ENCODE measurements at places on chromosomes 2 and 18. TPM values are rescaled to one million over a fixed set of nuclear protein-coding genes. Genes with fewer than 3 reads are reported as not detected.

Gene PMAIP1
- 0.22 TPM for polyA plus RNA-seq

Gene TNFRSF11A
- 0.33 TPM for polyA plus RNA-seq

Gene C2orf66
- polyA plus RNA-seq, result not detected

Gene RELCH
- polyA plus RNA-seq, result 14.6 TPM

Gene SPP2
- not detected for polyA plus RNA-seq

Gene LONRF2
- polyA plus RNA-seq, result 1.8 TPM

Gene C2orf92
- polyA plus RNA-seq, result 0.83 TPM

Gene GKN2
- polyA plus RNA-seq, result not detected

Gene DIPK1C
- polyA plus RNA-seq, result 8.0 TPM

Gene BOLL
- polyA plus RNA-seq, result not detected

Gene EVA1A
- 1.8 TPM for polyA plus RNA-seq

Gene SERPINB11
- not detected for polyA plus RNA-seq

Gene PSTPIP2
- 3.0 TPM for polyA plus RNA-seq

Measured in heart right ventricle (tissue), 16 donors.